Tibial artery (tissue), 4 donors: ENCODE measurements at places on chromosomes 12 and 14.

- DNase-seq, result no peak
Observed at GRCh38 chr14:88026890-88027289, 22.0 kb downstream of the GPR65 start.

- DNase-seq, result no peak
Observed at GRCh38 chr14:105470350-105471296, 4.0 kb upstream of the CRIP2 start.

DNA sequence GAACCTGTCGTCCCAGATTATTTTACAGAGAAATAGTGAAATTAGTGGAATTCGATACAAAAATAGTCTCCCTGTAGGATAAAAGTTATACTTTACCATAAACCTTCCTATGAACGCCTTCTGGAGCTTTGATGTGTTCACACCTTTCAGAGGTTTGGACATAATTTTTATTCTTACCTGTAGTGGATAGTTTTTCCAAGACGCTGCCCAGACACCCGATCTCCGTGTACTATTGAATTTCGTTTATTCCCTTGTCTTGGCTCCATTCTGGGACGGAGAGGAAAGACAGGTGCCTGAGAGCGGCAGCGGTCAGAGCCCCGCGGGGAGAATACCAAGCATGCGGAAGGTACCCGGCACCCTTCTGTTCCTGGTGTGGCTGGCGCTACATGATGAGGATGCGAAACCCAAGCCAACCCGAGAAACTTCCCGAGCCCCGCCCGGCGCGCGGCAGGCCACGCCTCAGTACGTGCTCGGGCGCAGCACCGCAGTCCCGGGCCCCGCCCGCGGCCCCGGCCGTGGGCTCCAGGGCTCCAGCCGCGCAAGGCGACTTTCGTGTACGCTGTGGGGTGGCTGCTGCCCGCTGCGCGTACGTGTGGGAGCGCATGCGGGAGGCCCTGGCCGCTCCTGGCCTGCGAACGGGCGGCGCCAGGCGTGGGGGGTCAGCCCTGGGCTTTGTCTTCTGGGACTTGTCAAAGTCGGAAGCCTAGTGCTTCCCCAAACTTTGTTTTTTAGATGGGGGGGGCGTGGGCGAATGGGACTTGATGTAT, 11.3 kb upstream of the SNAPC1 start:
- peak; percentile 96 for DNase-seq

DNA sequence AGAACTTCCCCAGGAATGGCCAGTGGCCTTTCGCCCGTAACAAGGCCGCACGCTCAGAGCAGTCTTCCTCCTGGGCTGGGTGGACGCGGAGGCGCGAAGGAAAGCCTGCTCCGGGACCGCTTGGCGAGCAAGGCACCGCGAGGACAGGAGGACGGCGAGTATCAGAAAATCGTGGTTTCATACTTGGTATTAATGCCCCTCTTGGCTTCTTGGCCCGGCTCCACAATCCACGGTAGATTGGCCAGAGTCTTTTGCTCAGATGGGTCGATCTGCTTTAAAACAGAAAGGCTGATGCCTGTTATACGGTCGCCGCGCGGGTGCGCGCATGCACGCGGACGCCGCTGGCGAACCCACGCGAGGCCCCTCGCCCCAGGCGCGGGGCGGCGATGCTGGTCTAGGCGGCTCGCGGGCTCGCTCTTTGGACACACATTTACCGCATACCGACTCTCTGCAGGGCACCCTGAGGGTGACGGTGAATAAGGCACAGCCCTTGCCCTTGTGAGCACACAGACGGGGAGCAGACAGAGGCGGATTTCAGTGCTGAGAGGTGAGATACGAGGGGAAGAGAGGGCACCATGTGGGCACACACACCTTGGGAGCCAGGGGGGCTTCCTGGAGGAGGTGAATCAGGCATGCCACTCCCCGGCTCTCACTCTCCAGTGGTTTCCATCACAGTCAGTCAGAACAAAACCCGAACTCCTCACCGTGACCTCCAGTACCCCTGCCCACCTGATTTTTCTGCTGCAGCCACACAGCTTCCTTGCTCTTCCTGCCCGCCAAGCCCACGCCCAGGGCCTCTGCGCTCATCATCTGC, 100.7 kb downstream of the APAF1 start:
- no peak for DNase-seq

DNA sequence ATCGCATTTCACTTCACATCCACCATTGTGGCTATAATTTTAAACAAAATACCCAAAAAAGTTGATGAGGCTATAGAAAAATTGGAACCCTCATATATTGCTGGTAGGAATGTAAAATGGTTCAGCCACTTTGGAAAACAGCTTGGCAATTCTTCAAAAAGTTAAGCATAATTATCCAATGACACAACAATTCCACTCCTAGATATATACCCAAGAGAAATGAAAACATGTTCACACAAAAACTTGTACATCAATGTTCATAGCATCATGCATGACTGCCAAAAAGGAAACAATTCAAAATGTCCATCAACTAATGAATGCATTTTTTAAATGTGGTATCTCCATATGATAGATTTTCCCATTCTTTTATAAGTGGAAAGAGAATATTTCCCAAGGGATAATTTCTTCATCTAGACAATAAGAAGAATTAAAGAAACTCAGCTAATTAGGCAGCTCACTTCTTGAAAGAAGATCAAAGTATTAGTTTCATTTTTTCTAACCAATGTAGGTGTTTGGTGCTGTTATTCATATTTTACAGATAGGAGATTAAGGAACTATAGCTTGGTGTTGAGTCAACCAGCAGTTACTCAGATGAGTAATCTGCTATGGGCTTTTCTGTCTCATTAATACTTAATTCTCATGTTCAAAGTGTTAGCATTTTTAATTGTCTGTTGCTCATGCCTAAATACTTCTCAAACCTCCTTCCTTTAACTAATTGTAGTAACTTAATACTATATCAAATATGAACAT, 32.8 kb downstream of the YEATS4 start:
- DNase-seq, result no peak

GRCh38 chr14:90034835-90035525, 26.8 kb upstream of the KCNK13 start:
- no peak for DNase-seq

DNA sequence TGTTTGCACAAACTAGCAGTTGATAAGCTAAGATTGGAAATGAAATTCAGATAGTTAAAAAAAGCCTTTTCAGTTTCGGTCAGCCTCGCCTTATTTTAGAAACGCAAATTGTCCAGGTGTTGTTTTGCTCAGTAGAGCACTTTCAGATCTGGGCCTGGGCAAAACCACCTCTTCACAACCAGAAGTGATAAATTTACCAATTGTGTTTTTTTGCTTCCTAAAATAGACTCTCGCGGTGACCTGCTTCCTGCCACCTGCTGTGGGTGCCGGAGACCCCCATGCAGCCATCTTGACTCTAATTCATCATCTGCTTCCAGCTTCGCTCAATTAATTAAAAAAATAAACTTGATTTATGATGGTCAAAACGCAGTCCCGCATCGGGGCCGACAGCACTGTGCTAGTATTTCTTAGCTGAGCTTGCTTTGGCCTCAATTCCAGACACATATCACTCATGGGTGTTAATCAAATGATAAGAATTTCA, 335.6 kb downstream of the TMEM121 start:
- peak; percentile 54 for DNase-seq

DNA sequence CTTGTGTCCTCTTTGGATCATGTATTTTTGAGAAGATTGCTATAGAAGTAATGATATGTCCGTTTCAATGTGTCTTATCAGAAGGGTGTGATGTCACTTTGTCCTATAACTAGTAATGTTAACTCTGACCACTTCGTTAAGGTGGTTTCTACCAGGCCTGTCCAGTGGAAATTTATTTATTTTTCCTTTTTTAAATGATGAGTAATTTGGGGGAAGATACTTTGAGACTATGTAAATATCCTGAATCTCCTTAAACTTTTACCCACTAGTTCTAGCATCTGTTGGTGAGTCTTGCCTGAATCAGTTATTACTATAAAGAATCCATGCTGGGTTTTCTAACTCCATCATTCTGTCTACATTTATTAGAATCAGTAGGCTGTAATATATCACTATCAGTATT, 15.3 kb downstream of the EP400 start:
- no peak for DNase-seq

GRCh38 chr14:32594766-32595165, 265.7 kb downstream of the AKAP6 start:
- no peak for DNase-seq

- DNase-seq, result no peak
Observed at GRCh38 chr14:69612014-69612782, 802 bp downstream of the SUSD6 start.

DNA sequence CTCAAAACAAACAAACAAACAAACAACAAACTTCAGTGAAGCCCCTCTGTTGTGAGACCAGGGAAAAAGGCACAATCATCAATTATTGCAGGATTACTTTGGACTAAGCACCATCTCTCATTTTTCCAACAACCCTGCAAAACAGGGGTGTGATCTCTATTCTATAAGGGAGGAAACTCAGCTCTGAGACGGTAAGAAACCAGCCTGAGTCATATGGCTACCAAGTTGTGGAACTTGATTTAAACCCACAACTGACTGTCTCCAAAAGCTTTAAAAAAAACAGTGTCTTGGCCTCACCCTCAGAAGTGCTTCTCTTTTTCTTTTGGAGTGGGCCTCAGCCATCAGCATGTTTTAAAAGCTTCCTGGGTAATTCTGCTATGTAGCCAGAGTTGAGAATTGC, 49.8 kb downstream of the RIN3 start:
- DNase-seq, result no peak

- no peak for DNase-seq
Observed at GRCh38 chr14:69904246-69904645, 25.0 kb downstream of the SMOC1 start.

- DNase-seq, result no peak
Observed at GRCh38 chr12:101828463-101829196, 2.1 kb downstream of the GNPTAB start.

DNA sequence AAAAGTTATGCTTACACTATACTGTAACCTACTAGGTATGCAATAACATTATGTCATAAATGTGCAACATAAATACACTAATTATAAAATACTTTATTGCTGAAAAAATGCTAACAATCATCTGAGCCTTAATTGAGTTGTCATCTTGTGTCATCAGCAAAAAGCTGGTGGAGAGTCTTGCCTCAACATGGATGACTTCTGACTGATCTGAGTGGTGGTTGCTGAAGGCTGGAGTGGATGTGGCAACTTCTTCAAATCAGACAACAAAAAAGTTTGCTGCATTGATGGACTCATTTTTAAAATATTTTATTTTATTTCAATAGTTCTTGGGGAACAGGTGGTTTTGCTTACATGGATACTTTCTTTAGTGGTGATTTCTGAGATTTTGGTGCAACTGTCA, 93.9 kb upstream of the AMN1 start:
- no peak for DNase-seq

- no peak for DNase-seq
Observed at GRCh38 chr12:123119808-123120207, 31.1 kb downstream of the PITPNM2 start.

DNA sequence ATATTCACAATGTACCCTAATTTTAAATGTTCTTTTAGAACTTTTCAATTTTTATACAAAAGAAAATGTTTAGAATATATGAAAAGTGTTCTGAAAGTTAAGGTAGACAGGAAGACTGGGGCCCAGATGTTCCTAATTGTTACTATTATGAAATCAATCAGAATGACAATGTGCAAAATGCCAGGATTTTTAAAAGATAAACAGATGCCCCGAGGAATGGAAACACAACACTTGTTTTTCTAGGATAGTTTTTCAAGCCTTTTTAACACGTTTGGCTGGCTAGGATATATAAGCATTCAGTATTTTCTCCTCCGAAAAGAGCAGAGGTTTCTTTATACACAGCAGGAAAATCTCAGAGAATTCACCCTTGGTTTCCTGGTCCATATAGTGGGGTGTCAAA, 106.8 kb downstream of the ESR2 start:
- DNase-seq, result no peak

DNA sequence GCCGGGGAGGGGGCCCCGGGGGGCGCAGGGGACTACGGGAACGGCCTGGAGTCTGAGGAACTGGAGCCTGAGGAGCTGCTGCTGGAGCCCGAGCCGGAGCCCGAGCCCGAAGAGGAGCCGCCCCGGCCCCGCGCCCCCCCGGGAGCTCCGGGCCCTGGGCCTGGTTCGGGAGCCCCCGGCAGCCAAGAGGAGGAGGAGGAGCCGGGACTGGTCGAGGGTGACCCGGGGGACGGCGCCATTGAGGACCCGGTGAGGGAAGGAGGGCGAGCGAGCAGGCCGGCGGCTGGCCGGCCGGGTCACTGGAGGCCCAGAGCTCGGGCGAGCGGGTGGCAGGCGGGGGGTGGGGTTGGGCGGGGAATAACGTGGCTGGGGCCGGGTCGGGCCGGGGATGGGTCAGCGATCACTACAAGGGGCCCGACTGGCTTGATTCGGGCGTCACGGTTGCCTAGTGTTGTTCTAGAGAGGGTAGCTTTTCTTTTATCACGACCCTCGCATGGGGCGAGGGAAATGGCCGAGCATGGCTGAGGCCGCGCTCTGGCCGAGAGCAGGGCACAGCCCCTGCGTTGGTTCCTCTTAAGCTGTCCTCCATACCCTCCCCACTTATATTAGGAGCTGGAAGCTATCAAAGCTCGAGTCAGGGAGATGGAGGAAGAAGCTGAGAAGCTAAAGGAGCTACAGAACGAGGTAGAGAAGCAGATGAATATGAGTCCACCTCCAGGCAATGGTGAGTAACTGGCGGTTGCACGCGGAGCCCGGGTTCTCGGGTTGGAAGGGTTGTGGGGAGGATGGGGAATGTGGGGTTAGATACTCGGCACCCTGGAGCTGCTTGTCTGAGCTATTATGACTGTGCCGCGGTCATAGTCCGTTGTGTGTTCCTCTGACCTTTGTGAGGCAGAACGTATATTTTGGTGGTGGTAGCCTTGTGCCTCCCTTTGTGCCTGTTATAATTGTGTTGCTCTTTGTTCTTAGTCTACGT, 603 bp downstream of the PABPN1 start:
- peak; percentile 81 for DNase-seq

GRCh38 chr14:76771437-76771980, 10.2 kb downstream of the VASH1 start:
- no peak for DNase-seq

DNA sequence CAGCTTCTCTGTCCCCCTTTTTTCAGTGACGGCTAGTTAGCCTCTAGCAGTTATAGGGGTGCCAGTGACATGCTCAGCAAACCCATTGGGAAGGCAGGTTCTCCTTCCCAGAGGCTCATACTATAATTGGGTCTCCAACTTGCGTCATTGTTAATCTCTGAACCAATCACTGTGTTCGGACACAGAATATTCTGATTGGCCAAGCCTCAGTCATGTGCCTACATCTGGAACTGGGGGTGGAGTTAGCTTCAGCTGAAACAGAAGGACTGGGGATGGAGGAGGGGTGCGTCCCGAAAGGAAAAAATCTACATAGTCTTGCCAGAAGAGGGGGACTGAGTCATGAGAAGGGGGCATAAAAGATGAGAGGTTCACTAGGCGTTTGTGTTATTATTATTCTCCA, 165.6 kb downstream of the SUDS3 start:
- no peak for DNase-seq

- DNase-seq, result no peak
Observed at GRCh38 chr12:57738661-57739237, at the start of gene AGAP2. TSS of gene AGAP2 (minus strand) at chr12:57738742. CDS start at chr12:57738246, 496 bp downstream.

DNA sequence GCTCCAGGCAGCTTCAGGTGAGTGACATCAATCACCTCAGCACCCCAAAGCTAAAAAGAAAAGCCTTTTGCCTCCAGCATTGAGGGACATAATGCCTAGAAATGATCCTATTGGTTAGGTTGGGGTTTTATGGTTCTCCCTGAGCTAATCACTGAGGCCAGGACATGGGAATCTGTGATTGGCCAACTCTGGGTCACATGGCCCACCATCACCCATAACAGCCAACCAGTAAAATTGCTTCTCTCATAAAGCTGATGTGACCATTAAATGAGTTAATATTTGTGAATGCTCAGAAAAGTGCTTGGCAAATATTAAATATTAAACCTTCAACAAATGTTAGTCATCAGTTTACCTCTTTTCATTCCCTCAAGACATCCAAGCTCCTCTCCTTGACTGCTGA, 60.2 kb downstream of the TBX3 start:
- DNase-seq, result no peak
